Motor neuron (in vitro differentiated cells): ENCODE measurements at places on chromosomes 4 and X. TPM values are rescaled to one million over a fixed set of nuclear protein-coding genes. Genes with fewer than 3 reads are reported as not detected.

Gene TMSB15A
- not detected in 2 replicates for total RNA-seq

DNA sequence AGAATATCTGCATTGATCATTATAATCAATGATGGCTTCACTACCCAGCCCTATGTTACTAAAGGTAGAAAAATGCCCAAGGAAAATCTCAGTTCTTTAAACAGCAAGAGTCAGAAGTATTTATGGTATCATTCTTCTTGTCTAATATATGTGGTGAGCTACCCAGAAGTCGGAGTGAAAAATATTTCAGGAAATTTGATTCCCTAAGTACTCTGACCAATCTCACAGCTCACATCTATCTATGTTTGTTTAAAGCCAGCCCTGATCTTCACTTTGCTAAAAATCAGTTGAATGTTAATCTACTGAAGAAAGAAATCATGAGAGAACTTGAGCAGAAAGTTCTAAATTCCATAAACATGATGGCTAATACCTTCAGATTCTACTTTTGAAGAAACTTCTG is 522.9 kb upstream of the SLIT2 start:
- ATAC-seq: no peak

Gene TNIP3
- not detected in 2 replicates for total RNA-seq

Gene SYTL5
- total RNA-seq: 3.3 TPM in 2 replicates

Gene NAT8L
- total RNA-seq: 15.5 and 16.1 TPM in 2 replicates

GRCh38 chr4:120718979-120719566 is 203.5 kb downstream of the PRDM5 start:
- ATAC-seq: no peak
